Anterior cingulate cortex (tissue), 58 donors: ENCODE measurements at places on chromosomes 16 and 17.

DNA sequence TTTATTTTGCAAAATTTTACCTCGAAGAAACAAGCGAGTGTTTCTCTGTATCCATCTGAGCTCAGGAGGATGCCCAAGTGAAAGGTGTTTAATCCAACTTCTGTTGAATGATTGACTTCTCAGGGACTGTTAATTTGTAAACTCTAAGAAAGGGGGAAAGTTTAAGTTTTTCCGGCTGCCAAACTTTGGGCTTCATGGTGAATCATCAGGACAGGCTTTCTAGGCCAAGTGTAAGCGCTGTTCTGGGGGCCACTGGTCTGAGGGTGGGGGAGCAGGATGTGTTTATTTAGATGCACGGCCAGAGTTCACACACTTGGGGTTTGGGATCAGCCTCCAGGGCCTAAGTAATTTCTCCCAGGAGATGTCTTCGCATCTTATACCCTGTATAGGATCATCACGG is 110.4 kb downstream of the PITPNC1 start:
- no peak for DNase-seq

DNA sequence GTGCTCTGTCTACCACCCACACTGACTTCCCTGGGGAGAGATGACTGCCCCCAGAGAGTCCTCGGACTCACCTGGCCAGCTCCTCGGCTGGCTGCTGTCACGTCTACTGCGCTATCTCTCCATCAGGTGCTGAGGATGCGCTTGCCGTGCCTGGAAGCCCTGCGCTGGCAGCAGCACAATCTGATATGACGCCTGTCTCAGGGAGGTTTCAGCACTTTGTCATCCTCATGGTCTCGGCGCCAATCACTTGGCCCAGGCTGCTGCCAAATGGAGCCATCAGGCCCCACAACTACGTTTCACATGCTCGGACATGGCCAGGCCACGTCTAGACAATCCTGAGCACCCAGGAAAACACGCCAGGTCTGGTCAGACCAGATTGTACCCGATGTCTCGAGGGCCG is 46.7 kb downstream of the FOXL1 start:
- no peak for DNase-seq

DNA sequence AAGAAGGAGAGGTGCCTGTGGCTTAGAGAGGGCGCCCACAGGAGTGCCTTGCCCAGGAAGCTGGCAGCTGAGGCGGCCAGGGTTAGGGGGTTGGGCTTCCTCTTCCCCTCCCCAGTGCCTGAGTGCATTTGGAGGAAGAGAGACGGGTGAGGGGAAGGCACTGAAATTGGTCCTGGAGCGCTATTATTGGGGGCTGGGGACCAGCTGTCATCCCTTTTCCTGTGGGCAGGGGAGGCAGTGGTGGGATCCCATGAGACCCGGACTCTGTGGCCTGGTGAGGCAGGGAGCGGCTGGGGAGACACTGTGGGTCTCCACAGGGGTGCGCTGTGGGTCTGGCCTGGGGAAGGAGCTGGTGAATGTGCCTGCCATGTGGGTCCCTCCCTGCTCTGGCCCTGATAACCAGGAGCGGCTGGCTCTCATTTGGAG is 259.7 kb downstream of the SEC14L1 start:
- DNase-seq: no peak

DNA sequence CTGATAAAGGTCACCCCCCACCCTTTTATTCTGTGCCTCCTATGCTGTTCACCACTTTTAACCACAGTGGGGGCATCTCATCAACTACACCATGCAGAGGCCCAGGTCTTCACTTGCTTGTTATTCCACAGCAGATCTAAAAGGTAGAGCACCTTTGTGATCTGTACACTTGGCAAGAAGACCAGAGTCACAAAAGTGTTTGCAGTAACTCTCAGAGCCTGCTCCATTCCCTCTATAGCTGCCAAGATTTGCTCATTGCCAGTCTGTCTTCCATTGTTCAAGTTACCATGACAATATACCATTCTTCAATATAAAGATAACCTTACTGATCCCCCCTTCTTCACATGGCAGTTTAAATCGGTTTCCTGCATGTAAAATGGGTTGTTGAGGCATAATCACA is 180.0 kb downstream of the TOX3 start:
- no peak for DNase-seq

DNA sequence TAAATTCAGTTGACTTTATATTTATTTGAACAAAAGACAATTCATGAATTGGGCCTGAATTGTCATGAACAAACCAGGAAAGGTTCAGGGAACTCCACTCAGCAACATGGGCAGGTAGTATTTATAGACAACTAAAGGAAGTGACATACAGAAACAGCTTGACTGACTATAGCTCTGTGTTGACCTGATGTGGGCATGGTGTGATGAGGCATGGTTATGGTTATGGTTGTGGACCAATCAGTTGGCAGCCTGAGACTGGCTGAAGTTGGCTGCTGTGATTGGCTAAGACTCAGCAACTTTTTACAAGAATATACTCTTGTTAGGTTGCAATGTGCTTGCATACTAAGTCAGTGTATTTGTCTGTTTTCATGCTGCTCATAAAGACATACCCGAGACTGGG is 108.4 kb downstream of the HS3ST3B1 start:
- no peak for DNase-seq

DNA sequence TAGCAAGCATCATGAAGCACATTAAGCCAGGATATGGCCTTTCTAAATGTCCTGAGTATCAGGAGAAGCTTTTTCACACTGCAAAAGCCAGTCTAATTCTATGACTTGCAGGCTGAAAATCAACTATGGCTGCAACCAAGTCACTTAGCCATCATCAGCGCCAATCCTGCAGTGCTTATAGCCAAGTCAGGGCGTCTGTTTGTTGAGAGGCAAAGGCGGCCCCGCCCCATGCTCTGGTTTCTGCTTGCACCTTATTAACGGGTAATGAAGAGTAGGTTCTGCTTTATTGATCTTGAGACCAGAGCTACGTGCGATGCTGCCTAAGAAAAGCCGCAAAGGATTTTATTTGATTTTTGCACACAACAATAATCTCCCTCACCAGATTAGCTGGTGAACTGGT is 88.4 kb downstream of the CDH13 start:
- DNase-seq: no peak

GRCh38 chr16:89981414-89981813 is 32.9 kb downstream of the DEF8 start:
- DNase-seq: no peak

DNA sequence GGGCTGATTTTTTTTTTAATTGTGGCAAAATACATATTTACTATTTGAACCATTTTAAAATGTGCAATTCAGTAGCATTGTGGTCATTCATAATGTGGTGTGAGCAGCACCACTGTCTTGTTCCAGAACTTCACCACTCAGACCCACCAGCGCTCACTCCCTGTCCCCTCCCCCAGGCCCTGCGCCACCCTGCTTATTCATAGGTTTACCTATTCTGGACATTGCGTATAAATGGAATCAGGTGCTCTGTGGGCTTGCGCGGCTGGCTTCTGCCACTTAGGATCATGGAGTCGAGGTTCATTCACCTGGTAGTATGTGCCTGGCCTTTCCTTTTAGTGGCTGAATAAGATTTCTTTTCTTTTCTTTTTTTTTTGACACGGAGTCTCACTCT is 59.4 kb downstream of the NT5M start:
- DNase-seq: no peak

GRCh38 chr16:16144416-16144815 is 78.9 kb downstream of the ABCC6 start:
- no peak for DNase-seq

GRCh38 chr17:77354420-77354669 is 213.6 kb downstream of the SEC14L1 start:
- DNase-seq: no peak

DNA sequence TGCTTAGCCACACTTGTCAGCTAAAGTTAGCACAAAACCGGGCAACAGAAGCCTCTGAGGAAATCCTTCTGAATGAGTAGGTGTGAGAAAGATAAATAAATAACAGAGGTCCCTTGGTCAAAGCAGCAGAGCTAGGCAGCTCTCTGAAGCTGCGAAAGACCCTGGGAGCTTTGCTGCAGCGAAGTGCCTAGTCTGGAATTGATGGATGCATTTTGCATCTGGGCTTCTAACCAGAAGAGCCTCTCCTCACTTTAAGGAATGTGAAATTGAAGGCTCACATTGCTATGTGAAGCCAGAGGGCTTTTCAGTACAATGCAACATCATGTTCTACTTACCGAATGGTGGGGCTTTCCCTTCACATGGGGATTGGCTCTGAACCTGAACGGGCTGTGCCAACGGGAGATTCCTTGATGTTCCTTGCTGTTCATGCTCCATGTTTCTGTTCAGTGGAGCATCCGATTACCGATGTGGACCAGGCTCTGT is 274.6 kb downstream of the HS3ST3B1 start:
- no peak for DNase-seq

GRCh38 chr17:62627219-62627903 is at the start of gene MRC2:
TSS of gene MRC2 (plus strand) at chr17:62627670. CDS start at chr17:62627803, 133 bp downstream.
- DNase-seq: peak; percentile 17

DNA sequence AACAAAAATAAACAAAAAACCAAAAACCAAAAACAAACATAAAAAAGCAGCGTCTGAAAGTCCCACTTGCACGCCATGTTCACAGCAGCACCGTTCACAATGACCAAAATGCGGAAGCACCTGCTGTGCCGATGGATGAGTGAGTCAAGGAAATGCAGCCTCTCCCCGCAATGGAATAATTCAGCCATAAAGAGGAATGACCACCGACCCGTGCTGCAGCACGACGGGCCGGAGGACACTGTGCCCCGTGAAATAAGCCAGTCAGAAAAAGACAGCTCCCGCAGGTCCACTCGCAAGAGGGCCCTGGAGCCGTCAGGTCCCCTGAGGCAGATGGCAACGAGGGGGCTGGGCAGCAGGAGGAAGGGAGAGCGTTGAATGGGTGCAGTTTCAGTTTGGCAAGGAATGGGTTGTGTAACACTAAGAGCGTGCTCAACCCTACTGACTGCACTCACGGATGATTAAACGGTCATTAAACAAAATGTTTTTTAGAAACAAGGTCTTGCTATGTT is 5.1 kb downstream of the CLCN7 start:
- DNase-seq: no peak

DNA sequence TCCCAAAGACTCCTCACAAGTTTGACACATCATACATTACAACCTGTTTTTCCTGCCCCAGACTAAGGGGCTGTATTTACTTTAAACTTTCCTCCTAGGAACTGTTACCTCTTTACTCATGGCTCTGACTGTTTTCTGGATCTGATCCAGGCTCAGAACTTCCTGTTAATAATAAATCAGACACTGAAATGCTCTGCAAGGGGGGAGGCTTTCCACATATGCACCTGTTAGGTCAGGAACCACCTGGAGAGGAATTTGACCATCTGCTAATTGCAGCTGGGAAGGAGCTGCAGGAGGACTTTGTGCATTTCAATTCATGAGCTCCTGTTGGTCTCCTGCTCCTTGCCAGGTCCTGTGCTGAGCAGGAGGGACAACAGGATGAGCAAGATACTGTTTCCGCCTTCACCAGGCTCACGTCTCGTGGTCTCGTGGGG is 476.9 kb upstream of the CDH5 start:
- DNase-seq: no peak

DNA sequence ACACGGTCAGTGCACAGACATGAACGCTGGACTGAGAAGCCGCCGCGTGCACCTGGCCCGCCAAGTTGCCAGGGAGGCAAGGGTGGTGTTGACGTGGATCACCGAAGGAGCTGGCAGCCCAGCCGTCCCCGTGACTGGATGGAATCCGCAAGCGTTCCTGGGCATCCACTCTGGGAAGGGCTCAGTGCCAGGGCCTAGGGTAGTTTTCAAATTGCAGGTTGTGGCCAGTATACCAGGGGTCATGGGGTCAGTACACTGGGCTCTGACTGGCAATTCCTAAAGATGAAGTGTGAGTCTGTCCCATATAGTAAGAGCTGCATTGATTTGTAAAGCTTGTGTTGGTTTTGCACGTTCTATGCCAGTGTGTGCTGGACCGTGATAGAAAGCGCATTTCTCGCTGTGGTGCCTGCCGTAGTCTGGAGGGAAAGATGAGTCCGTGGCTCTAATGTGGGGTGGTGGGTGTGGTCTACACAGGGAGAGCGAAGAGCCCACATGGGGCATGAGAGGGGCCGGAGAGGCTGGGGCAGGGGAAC is 21.1 kb upstream of the METRNL start:
- no peak for DNase-seq

DNA sequence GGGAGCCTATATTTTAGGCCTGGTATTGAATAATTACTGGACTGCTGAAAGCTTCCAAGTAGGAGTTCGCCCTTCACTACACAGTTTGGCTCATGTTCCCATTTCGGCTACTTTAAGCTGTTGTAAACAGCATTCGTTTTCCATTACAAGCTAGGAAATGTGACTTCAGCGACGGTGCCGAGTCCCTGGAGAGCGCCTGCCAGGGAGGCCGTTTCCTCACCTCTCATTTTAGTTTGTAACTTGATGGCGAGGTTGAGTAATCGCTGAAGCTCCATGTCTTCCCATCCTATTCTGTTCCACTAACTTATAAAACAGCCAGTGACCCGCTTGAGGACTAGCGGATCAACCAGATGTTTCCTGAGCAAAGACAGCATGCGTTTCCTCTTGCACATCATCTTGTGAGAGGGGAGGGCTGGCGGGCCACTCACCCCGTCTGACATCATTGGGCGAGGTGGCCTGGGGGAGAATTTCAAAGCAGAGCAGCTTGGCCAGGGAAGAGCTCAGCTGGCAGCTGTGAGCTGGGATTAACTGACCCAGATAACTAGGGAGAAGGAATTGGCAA is 32.9 kb downstream of the PCTP start:
- DNase-seq: no peak

- no peak for DNase-seq
These were observed 182.7 kb upstream of the CIBAR2 start for GRCh38 chr16:85294810-85295508.

DNA sequence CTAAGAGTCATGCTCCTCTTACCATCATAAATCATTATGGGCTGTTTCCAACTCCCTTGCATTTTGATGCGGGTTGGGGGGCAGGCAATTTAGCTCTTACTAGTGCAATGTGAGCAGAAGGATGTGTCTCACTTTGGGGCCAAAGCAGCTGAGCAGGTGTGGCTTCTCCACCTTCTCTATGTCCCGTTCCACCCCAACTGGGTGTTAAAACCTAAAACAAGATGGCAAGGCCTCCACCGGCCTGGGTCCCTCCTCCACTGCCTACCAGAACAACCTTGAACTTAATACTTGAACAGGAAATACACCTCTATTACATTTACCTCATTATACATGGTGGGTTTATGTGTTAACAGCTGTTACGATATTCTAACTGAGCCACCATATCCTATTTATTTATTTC is 52.8 kb downstream of the TOX3 start:
- DNase-seq: no peak
